ENCODE measurements at places on chromosomes 12 and 14.

- no peak for DNase-seq
Observed at GRCh38 chr12:23197266-23197665, 572.3 kb downstream of the ETNK1 start.

GRCh38 chr12:109778684-109779083 is 54.5 kb downstream of the TRPV4 start:
- DNase-seq, result no peak

GRCh38 chr12:113170926-113171325 is 14.4 kb downstream of the DDX54 start:
- DNase-seq, result no peak

- no peak for DNase-seq
Observed at GRCh38 chr12:129530984-129531383, 372.8 kb downstream of the TMEM132D start.

DNA sequence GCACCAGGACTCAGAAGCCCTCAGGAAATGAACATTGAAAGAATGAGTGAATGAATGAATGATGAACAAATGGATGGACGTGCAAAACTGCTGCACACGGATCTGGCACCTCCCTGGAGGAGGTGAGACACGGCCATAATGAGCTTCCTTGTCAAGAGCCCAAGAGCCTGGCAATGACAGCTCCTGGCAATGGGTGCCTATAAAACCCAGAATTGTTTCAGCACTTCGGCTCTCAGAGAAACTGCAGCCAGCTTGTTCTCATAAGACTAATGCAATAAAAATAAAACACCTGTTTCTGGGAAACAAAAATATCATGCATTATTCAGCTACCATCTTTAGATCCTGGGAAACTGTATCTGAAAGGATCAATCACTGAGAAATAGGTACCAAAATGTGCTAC is 200.5 kb upstream of the SFSWAP start:
- no peak for DNase-seq

DNA sequence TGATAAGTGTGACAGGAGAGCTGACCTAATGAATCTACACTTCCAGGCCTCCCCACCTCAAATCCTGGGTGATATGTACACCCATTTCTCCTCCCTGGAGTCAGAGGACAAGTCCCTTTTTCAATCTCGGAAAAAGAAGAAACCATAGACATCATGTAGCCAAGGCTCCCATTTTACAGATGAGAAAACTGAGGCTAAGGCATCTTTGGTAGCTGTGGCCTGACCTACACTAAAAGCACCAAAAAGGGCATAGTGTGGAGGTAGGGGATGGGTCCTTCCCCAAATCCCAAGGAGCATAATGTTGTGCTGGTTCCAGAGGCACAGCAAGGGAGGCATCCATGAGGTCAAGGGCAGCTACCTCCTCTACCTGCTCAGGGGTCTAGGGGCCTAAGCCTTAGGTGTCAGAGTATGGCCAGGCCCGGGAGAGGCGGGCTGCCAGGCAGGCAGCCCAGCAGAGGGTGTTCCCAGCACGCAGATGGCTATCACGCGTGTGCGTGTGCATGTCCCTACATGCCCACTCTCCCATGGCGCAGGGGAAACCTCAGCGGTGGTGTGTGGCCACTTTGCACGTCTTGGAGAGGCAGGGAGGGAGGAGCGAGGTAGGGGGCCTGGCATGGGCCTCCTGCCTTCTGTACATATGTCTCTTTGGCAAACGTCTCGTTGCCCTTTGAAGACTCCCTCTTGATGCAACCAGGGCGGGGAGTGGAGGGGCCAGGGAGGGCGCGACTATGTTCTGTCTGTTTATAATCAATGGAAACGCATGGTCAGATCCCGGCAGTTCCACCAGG is 2.5 kb downstream of the PGF start:
- no peak for DNase-seq

GRCh38 chr12:10361622-10362021 is 28.2 kb downstream of the KLRK1 start:
- no peak for DNase-seq

DNA sequence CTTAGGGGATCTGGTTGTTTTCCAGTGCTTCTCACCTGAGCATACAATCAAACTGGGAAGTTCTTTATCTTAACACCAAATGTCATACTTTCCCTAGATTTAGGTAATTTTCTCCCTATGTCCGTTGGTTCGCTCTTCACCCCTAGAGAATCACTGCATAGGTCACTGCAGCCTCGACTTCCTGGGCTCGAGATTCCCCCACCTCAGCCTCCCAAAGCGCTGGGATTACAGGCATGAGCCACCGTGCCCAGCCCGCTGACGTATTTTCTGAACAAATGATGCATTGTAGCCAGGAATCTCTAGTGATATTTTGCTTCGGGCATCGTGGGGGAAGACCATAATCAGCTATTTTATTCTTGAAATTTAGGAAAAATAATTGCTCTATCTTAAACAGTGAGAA is 1.1 kb upstream of the RPL41 start:
- no peak for DNase-seq

DNA sequence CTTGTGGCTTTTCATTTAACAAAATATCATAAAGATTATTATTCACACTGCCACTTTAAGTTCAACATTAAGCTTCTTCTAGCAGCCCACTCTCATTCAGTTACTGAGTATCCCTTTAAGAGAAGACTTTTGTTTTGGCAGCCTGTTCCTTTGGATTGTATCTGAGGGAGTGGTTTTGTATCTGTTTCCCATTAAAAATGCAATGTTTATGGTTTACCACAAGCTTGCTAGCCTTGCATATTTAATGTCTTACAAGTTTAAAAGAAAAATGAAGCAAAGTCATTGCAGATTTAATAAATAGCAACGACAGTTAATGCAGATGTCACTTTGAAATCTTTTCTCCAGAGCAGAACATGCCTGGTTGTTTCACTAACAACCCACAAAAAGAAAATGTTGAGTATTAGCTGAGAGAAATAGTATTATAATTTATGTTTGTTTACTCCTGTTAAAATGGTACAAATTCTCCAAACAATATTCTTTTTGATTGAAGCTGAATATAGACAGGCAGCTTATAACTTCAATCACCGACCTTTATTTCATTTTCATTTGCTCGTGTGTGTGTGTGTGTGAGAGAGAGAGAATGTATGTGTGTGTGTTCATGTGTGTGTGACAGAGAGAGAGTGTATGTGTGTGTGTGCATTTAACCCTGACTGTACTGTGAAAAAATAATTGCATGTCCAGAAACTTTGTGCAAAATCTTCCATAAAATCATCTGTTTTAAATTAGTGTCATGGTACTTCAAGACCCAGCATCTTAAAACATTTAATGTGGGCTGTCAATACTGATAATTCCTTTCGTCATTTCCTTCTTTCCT is 1.8 kb downstream of the DCN start:
- DNase-seq, result no peak

DNA sequence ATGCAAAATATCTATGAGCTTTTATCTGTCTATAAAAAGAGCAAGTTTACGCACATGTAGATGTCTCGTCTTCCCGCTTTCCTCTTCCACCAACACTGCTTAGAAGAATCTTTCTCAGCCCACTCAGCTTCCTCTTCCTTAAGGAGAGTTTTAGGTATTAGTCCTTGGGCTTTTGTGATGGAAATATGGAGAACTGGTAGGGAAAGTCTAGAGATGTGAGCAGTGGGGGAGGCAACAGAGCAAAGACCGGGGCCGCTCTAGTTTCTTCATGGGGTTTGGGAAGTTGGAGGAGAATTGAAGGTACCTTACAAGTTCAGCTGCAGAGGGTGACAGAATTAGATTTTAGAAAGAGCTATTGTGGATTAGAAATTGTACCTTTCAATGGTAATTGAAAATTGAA is 56.3 kb upstream of the CPNE8 start:
- no peak for DNase-seq

- DNase-seq, result peak; percentile 70
Observed at GRCh38 chr14:77053046-77053841, 24.7 kb upstream of the IRF2BPL start.

GRCh38 chr12:107131832-107132616 is 38.7 kb upstream of the CRY1 start:
- DNase-seq, result no peak

DNA sequence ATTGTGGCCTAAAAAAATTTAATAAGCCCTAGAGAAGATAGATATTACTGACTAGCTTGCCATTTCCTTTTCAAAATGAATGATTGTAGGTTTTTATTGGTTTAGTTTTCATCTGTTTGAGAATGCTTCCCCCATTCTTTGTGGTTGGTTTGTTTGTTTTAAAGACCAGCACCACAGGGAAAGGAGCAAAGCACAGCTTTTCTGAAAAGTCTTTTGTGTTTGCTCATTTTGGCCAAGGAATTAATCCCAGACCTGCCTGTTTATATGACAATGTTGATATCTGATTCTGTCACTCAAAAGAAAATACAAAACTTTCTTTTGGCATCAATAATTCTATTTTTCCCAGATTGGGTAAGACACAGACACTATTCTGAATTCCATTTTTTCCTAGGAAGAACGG is 312.5 kb upstream of the FLRT2 start:
- no peak for DNase-seq

DNA sequence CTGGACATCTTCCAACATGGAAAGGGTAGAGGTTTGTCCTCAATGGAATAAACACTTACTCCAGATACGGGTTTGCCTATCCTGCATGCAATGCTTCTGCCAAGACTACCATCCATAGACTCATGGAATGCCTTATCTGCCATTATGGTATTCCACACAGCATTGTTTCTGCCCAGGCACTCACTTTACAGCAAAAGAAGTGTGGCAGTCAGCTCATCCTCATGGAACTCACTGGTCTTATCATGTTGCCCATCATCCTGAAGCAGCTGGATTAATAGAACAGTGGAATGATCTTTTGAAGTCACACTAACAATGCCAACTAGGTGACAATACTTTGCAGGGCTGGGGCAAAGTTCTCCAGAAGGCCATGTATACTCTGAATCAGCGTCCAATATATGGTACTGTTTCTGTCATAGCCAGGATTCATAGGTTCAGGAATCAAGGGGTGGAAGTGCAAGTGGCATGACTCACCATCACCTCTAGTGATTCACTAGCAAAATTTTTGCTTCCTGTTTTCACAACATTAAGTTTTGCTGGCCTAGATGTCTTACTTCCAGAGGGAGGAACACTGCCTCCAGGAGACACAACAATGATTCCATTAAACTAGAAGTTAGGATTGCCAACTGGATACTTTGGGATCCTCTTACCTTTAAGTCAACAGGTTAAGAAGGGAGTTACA is 140.4 kb downstream of the SLC35F4 start:
- no peak for DNase-seq

DNA sequence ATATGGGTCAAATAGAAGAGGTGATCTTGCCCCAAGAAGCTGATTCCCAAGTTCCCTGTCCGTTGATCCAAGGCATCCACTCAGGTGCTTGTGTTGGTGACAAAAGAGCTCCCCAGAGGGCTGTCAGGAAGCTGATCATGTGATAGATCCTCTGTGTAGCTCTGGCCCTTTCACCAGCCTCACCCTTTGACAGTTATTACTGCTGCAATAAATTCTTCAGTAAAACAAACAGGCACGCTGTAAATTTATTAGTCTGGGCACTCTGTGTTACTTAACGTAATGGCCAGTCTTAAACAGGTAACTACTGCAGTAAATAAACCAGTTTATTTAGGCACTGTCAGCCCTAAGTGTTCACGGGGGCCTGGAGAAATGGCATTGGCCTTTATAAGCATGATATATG is 473.9 kb downstream of the BCL11B start:
- no peak for DNase-seq

DNA sequence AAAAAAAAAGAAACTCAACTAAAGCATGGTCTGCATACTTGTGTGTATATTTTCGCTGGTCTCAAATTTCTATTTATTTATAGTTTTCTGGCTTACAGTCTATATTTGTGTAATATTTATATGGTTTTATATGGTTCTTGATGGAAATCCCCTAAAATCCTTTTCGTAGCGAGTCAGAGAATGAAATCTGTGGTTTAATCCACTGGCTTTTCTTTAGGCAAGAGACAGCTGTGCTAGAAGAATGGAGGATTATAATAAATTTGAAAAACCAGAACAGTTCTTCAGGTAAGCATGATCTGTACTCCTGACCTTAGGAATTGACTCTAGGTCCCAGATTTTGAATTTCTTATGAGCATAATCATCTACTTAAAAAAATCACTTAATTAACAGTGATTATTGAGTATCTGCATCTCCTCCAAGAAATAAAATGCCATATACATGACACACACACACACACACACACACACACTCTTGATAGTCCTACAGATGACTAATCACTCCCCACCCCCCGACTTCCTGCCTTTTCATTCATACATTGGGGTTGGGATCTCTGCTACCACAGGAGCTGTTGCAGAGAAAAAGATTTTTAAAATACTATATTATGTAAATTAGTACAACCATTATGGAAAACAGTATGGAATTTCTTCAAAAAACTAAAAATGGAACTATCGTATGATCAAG is 113.4 kb downstream of the CRADD start:
- DNase-seq, result no peak

DNA sequence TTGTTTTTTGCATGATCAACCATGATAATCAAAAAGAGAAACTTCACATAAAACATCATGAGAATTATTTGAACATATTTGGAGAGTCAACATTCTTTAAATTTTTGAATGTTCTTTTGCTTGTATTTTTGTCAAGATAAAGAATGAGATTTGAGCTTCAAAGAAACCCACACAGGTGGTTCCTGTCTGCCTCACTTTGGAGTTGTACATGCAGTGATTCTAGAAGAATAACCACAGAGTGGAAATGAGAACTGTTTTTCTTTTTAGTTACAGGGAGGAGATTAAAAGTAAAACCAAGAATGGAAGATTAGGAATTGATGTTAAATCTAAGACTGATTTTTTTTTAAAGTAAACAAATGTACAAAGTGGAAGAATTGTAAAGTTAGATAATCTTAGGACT is 2.3 kb upstream of the ZNF705A start:
- DNase-seq, result no peak

DNA sequence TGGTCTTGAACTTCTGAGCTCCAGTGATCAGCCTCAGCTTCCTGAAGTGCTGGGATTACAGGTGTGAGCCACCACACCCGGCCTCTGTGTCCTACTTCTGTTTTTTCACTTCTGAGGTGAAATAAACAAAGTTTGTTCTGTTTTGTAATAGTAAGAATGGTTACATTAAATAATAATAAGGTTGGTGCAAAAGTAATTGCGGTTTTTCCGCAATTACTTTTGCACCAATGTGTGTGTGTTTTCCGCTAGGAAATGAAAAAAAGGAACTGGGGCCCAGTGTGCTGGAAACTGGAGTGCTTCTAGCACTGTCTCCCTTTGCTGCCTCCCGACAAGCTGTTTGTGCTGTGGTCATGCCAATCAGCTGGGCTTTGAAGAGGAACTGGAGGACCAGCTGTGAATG is 140.9 kb downstream of the NTS start:
- DNase-seq, result no peak

- no peak for DNase-seq
Observed at GRCh38 chr12:115950959-115951358, 326.5 kb downstream of the MED13L start.

DNA sequence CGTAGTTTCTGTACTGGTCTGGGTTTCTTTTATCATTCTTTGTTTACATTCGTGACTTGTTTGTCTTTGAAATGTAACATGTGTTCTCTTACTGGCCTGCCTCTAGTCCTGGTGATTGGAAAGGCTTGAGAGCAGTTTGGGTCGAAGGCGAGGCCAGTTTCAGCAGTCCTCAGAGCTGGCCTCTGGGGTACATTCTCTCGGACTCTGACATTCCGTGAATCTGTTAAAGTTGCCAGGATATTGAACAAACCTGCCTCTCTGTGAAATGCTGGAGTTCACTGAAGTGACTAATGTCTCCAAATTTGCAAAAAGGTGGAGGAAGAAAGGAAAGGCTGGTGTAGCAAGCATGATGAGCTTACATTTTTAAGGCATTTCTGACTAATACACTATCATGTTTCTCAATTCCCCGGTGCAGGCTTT is 1.5 kb downstream of the PLEKHA5 start:
- no peak for DNase-seq

GRCh38 chr12:7101047-7101693 is 7.8 kb downstream of the C1RL start:
- no peak for DNase-seq
